HuH-7.5 (cell line): ENCODE measurements at places on chromosomes 4 and X.

DNA sequence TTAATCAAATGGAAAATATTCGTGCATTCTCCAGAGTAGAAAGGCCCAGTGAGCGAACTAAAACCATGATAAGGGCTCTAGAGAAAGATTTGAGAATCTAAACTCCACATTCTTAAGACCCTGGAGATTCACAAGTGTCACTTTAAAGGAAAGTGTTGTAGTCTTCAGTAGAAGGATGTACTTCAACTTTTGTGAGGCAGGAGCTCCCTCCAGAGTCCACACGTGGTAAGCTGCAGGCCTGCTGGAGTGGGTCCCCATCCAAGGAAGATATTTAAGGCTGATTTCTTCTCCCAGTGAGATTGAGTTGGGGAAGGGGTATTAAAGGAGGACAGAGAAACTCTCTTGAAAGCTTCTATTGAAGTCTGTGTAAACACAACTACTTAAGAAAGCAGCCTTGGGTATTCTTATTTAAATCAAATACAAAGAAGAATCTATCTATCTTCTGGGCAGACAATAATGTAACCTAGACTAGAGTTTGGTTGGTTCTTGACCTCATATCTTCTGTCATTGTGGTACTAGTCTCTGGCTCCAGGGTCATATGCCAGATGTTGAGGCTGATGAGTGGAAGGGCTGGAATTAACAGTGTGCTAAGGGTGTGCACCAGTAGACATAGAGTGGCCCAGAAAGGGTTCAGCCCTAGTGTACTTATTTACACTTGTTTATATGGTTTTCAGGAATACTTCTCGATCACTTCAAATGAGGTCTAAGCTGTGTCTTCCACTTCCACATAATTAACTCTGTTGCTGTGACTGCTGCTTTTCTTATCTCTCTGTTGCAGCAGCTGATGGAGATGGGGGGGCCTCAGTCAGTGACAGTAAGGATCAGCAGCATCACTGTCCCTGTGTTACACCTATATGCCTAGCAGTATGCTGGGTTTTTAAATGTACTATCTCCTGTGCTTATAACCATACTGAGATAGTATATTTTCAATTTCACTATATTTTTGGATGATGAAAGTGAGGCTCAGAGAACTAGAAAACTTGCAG lies 76.1 kb downstream of the HMGB2 start:
- no peak for DNase-seq

DNA sequence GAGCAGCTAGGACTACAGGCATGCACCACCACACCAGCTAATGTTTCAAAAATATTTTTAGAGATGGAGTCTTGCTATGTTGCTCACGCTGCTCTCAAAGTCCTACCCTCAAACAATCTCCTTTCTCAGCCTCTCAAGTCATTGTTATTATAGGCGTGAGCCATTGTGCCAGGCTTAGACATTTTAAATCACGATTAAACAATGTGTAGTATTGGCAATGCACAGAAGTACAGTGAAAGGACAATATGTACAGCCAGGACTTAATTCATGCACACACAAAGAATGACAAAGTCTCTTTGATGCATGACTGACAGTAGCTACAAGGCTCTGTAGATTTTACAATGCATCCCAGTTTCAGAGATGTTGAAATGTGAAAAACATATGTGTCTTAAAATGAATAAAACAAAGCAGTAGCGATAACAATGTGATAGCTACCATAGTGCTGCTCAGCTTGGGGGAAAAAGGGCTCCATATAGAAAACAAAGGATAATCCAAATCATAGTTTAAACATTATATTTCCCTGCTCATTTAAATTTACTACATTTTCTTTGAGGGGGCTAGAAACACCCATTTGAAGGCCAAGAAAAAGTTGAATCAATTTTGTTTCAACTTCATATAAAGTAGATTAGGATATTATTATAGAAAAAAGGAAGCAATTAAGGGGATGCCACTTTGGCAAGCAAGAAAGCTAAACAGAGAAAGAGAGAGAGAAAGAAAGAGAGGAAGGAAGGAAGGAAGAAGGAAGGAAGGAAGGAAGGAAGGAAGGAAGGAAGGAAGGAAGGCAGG lies 272.4 kb upstream of the SMIM31 start:
- no peak for DNase-seq

- no peak for DNase-seq
Measured at GRCh38 chrX:7062276-7062675, 85.2 kb upstream of the STS start.

DNA sequence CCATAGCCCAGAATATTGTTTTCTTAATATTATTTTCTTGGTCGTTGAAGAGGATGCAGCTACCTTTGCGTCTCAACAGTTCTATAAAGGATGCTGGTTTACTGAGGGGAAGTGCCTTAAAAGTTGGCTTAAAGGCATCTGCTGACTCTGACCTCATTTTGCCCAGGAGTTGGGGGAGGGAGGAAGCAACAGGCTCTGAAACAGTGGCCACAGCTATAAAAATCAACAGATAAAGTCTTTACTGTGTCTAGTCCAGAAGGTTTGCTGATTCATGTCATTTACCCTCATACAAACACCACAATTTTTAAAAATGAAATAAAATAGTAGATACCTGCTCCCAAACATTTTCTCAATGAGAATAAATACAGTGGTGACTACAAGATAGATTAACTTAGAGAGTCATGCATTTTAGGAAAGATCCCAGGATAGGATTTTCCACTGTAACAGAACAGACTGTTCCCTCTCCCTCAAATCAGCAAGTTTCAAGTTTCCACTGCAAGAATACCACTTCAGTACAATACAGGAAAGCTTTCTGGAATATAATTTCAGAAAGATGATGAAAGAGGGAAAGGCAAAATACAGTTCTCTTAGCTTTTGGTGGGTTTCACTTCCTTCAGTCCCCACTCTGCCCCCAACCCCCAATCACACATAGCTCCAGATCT lies 1.9 kb downstream of the PHKA1 start:
- no peak for DNase-seq

DNA sequence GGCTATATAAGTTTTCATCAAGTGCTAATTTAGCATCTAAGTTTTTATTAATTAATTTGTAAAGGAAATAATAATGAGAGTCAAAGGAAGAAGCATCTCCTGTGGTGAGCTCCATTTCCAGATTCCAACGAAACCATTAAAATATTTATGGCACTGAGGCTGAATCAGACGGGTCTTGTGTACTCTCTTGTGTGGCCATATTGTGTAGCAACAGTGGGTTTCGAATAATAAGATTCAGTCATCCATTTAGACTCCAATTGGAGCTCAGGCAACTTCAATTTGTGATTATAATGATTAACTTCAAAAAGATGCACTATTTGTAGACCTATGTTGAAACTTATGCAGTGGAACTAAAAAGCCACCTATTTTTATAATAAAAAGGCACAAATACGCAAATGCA lies 82.4 kb downstream of the SNCA start:
- no peak for DNase-seq

DNA sequence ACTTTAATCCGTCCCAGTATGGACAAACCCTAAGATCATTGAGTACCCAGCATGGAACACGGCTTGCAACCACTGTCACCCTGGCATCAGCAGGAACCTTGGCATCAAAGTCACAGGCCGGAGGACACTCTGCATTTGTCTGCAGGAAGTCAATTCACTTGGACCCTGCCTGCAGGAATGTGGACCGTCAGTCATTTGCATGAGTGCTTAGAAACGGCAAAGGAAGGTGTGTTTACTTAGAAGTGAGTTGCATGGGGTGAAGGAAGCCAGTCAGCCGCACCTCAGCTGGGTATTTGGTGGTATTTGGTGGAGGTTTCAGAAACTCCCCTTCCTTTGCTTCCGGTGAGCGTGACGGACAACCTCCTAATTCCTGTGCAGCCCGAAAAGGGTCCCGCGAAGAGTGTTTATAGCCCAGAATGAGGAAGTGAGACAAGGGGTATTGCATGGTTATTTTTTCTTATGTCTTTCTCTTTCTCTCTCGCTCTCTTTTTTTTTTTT lies 15.5 kb downstream of the P2RY8 start:
- no peak for DNase-seq

DNA sequence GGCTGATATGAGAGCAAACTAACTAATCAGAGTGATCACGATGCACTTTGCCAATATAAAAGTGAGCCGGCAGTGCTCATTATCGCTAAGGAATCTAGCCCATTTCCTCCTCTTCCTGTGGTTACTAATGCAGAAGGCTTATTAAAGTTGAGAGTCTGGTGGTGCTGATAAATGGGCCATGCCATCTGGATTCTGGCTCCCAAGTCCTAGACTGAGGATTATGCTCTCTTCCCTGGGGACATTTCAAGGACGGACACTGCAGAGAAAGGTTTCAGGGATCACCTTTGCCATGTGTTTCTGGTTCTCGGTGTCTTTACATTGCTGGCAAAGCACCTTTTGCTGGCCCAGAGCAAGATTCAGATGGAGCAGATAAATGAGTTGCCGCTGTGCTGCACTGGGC lies 85.3 kb downstream of the RTL5 start:
- no peak for DNase-seq

GRCh38 chrX:43595931-43596330 lies 60.2 kb upstream of the MAOA start:
- no peak for DNase-seq

GRCh38 chr4:37535872-37536271 lies 150.3 kb downstream of the RELL1 start:
- DNase-seq: no peak

DNA sequence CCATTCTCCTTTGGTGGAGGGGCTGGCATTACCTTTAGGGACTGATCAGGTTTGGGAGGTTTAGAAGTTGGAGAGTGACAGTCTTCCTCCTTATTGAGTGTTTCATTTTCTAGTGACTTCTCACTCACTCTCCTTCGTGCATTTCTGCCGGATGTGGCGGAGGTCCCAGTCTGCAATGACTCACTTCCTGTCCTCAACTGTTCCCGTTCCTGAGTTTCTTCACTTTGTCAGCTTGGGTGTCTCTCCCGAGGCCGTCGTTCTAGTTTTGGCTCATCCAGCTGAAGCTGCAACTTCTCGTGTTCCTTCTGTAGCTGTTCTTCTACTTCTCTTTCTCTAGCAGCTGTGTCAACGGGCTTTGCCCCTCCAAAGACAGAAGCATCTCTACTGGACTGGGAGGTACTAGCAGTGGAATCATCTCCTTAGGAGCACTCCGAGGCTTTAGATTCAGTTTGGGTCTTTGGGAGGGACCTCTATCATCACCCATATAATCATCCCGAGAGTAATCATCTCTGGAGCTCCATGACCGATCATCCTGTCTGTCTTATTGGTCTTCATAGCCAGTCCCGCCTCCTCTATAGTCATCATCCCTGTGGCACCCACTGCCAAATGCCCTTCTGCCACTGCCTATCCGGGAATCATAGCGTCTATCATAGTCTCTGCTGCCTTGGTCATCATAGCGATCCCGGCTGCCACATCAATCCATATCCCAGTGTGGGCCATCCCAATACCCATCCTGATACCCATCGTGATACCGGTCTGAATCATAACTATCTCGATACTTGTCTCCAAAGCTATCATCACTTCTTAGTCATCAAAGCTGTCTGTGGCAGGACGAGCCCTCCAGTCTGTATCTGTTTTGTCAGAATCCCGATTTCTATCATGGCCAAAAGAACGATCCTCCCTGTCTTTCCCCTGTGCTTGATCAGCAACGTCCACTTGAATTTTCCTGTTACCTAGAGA lies 35.3 kb upstream of the VSIG4 start:
- DNase-seq: no peak
